NCI-H1092 (cell line): ENCODE measurements at places on chromosomes 13 and 19.

GRCh38 chr19:4636151-4636717 is 3.1 kb upstream of the TNFAIP8L1 start:
- peak; percentile 31 for DNase-seq

DNA sequence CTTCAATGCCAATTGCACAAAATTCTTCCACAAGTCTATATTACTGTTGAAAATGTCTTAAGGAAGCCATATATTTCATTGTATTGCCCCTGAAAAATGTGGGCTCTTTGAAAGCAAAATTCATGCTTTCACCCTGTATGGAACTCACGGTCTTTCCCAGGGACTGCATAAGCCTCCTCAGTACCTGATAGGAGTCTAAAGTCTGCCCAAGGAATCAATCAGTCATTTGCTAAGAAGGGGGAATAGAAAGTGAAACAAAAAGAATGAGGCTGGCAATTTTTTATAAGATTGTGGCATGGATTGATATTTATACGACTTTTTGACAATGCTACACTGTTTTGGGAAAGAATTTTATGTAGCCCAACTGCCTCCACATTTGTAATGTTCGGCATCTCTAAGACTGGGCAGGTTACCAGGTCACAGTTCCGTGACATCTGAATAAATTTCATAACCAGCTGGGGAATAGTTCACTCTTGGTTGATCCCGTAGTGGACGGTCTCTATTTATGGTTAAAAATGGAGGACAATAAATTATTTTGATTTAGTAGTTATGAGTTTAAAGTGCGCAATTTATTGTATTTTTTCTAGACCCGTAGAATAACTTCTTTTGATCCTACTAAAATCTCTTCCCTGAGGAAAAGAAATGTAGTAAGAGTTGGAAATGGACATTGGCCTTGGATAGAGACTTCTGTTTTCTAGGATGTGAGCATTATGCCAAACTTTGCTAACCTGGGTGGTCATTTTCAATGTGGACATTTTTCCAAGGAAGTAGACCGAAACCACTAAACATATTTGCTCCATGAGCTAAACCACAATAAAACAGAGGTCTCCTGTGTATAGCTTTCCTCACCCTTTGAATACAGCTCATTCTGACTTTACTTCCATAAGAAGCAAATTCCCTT is 1585.4 kb downstream of the EFNB2 start:
- no peak for DNase-seq

GRCh38 chr19:50050406-50051227 is 24.8 kb downstream of the ZNF473 start:
- peak; percentile 46 for DNase-seq

GRCh38 chr19:18589380-18590272 is 1.0 kb downstream of the REX1BD start:
- DNase-seq: peak; percentile 30

DNA sequence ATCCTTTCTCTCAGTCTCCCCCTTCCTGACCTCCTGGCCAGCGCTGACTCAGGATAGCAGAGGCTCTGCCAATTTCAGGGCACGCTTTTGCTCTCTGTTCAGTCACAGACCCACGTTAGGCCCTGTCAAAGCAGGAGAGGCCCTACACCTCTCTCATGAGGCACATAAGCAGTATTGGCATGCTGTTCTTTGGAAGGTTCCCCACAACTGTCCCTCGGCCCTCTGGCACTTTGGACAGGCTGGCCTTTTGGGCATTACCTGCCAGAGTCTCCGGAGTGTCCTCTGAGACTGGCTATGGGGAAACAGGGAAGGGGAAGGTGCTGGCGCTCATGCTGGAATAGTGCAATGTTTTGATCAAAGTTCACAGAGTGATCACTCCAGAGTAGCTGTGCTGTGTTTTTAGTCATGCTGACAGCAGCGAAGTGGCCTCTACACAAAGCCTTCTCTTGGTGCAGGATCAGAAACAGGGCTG is 23.7 kb upstream of the UBE2L5 start:
- DNase-seq: no peak

DNA sequence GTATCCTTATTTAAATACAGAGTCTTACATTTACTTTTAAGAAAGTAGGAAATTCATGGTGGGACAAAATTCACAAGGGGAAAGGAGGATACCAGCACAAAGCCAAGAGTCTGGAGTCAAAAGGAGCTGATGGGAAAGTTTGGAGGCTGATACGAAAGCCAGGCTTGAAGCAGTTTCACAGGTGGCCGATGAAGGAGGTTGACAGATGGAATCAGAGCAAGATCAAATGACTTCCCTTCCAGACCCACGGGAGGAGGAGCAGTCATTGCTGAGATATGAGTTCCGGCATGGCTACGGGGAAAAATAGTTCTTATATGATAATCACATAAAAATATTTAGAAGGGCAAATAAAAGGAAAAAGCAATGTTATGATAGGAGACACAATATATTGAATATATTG is 65.0 kb downstream of the DGKH start:
- DNase-seq: no peak

DNA sequence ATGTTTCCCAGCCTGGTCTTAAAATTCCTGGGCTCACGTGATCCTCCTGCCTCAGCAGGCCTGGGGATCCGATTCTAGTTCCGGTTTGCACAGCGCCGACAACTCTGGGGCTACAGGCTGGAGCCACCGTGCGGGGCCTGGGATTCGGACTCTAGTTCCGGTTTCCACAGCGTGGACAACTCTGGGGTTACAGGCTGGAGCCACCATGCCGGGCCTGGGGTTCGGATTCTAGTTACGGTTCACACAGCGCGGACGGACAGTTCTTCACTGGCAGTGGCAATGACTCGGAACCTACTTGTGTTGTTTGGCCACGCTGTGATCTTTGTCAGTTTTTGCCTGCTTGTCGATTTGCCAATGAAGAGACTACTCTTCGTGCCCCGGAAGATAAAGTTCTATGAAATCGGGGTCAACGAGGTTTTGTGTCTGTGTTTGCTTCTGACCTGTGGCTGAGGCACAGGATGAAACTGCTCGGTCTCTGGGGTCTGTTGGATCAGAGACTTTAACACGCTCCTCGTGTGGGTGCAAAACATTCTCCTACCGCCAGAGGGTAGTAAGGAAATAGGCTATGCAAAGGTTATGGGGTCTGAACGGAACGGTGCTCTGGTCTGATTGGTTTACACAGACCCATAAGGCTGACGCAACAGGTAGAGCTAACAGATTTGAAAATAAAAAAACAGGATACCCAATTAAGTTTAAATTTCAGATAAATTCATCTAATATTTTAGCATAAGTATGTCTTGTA is 12.1 kb upstream of the ZSCAN1 start:
- peak; percentile 80 for DNase-seq

GRCh38 chr19:1265615-1266128 is 3.5 kb upstream of the CIRBP start:
- no peak for DNase-seq

GRCh38 chr19:18995804-18996241 is 37.5 kb downstream of the SUGP2 start:
- no peak for DNase-seq

- no peak for DNase-seq
These were observed 202.2 kb downstream of the SUCLA2 start for GRCh38 chr13:47798906-47799305.

- no peak for DNase-seq
These were observed 26.1 kb downstream of the DYRK1B start for GRCh38 chr19:39807846-39808364.

DNA sequence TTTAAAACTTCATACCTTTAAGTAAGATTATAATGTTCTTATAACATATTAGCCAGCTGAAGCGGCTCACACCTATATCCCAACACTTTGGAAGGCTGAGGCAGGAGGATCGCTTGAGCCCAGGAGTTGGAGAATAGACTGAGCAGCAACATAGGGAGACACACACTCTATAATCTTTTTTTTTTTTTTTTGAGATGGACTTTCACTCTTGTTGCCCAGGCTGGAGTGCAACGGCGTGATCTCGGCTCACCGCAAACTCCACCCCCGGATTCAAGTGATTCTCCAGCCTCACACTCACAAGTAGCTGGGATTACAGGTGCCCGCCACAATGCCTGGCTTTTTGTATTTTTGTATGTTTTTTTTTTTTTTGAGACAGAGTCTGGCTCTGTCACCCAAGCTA is 37.3 kb downstream of the SPRYD7 start:
- no peak for DNase-seq

GRCh38 chr19:48424694-48425219 is 21.0 kb upstream of the GRWD1 start:
- DNase-seq: no peak

DNA sequence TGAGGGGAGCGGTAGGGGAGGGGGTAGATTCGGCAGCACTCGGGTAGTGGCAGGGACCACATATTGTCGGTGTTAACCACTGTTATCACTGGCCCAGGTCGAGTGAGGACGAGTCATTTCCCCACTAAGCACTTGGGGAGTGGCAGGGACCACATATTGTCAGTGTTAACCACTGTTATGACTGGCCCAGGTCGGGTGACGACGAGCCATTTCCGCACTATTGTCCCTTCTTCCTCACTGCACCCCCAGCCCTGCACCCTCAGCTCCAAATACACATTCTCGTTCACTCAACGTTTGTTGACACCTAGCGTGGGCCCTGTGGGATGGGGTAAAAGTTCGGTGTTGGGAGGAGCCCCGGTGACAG is 467 bp upstream of the CLN5 start:
- no peak for DNase-seq

- no peak for DNase-seq
These were observed 710 bp downstream of the SHD start for GRCh38 chr19:4279530-4280422.

GRCh38 chr19:45162608-45163143 is 1.9 kb upstream of the NKPD1 start:
- no peak for DNase-seq

GRCh38 chr19:28899703-28900102 is 313.2 kb downstream of the UQCRFS1 start:
- DNase-seq: no peak

GRCh38 chr13:33105387-33106005 is 89.3 kb downstream of the KL start:
- DNase-seq: no peak

DNA sequence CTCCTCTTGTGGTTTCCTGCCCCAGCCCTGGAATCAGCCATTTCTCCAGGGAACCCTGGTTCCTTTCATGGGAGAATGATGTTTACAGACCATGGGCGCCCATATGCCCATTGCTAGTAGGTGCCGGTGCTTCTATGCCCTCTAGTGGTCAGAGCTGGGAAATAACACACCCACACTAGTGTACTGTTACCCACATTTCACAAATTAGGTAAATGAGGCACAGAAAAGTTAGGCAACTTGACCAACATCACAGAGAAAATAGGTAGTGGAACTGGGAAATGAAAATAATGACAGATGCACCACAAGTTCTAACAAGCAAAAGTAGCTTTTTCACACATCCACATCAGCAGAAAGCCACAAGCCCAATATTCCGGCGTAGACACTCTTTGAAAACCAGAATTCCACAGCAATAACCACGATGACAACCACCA is 1.3 kb upstream of the CEACAM3 start:
- peak; percentile 54 for DNase-seq

- DNase-seq: no peak
These were observed 16.8 kb upstream of the FFAR2 start for GRCh38 chr19:35431145-35431807.

DNA sequence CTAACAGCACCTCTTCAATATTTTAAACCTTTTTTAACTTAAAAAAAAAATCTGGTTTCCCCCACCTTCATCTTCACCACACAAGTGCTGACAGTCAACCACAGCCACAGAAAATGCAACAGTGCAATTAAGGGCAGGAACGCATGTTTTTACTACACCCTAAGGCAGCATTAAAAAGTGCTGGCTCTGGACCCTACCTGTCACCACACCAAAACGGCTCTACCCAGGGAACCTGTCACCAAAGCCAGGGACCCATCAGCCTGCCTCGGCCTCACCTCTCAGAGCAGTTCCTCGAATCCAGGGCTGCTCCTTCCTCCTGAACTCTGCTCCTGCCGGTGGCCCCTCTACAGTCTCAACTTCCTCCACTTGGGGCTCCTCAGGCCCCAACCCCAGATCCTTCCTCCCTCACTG is 22.5 kb upstream of the SLC35E1 start:
- no peak for DNase-seq

GRCh38 chr19:39405958-39406655 is 540 bp upstream of the ZFP36 start:
- no peak for DNase-seq

GRCh38 chr19:972281-972680 is 11.9 kb upstream of the WDR18 start:
- no peak for DNase-seq

DNA sequence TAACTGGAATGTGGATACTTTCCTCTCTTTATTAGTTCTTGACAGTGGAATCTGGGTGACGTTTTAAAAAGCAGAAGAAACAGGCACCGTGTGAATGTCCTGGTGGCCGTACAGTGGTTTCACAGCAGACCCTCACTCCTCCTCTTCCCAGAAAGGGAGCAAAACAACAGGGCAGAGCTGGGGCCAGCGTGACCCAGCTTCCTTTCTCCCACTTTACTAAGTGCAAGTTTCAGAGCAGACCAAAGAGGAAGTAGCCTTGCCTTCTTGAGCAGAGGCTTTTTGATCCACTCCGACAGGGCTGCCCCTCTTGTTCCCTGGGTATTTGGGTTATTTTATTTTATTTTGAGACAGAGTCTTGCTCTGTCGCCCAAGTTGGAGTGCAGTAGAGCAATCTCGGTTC is 19.6 kb upstream of the C19orf33 start:
- no peak for DNase-seq

GRCh38 chr13:73286942-73287620 is 228.3 kb downstream of the KLF5 start:
- no peak for DNase-seq

- no peak for DNase-seq
These were observed 7.0 kb upstream of the MYH14 start for GRCh38 chr19:50196322-50196932.

GRCh38 chr13:74219566-74219965 is 85.4 kb upstream of the KLF12 start:
- DNase-seq: no peak

DNA sequence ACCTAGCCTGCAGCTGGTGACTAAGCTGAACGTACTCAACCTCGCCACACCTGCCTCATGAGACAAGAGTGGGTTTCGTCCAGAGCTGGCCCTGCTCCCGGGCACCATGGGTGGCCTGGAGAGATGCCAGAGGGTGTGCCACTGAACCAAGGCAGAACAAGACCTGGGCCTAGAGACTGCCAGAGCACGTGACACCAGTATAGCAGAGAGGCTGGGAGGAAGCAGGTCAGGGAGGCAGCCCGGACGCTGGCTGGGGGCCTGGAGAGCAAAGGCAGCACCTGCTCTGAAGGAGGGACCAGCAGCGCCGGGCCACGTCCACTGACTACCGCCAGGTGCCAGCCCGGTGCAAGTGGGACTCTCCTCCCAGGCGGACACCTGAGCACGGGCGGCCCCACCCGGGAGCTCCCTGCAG is 7.3 kb upstream of the C13orf46 start:
- peak; percentile 98 for DNase-seq

DNA sequence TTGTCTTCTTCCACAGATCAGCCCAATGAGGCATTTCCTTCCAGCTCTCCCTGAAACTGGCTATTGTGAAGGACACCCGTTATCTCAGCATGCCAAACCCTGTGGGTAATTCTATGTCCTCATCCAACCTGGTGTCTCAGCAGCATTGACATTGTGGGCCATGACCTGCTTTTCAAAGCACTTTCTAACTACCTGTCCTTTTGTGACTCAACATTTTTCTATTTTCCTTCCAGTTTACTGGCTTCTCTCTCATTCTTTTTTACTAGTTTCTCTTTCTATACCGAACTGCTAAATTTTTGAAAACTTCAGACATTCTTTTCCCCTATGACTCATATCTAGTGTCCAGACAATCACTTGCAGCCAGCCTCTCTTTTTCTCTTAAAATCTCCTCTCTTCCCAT is 136.4 kb upstream of the HTR2A start:
- DNase-seq: no peak

GRCh38 chr13:100646030-100646673 is 28.4 kb downstream of the TMTC4 start:
- peak; percentile 76 for DNase-seq
